T-helper 2 cell treated with Interferon-gamma antibody and Interleukin-4, amounts not matched to agents 5 μg/mL and 100 μg/mL, for 36 hours (primary cell): ENCODE measurements at places on chromosomes 2 and 18.

DNA sequence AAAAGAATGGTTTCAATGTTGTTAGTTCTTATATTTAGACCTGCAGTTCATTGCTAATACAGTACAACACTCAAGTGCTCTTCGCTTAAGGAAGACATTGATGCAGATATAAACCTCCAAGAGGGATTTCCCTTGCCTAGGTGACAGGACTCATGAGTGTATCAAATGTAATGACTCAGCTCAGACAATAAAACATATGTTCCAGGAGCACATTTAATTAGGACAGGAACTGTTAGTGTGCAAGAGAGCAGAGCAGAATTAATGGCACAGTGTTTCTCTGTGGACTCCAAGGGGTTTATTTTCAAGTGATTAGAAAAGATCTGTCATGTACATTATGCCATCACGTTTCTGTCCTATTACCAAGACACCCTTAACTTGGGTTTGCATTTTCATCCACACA lies 375.0 kb downstream of the LRRTM4 start:
- no peak for DNase-seq

GRCh38 chr18:64203295-64203694 lies 54.4 kb upstream of the LINC00305 start:
- no peak for DNase-seq

- no peak for DNase-seq
Measured at GRCh38 chr2:48438266-48438665, 91.7 kb upstream of the STON1 start.

GRCh38 chr2:241933179-241933911 lies 63.8 kb downstream of the RTP5 start:
- no peak for DNase-seq

DNA sequence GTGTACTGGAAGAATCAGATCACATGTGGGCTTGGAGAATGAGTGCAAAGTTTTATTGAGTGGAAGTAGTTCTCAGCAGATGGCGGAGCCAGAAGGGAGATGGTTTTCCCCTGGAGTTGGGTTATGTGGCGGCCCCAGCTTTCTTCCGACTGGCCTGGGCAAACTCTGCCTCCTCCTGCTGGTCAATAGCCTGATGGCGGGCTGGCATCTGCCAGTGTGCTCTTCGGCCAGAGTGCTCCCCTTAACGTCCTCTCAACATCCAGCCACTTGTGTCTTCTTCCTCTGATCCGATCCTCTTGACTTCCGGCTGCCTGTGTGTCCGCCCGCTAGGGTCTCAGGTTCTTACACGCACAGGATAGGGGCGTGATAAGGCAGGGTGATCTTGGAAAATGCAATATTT lies 741.3 kb downstream of the RNF144A start:
- no peak for DNase-seq

GRCh38 chr18:50315100-50315871 lies 27.8 kb upstream of the CXXC1 start:
- no peak for DNase-seq
